ENCODE measurements at places on chromosomes 16 and 17.

DNA sequence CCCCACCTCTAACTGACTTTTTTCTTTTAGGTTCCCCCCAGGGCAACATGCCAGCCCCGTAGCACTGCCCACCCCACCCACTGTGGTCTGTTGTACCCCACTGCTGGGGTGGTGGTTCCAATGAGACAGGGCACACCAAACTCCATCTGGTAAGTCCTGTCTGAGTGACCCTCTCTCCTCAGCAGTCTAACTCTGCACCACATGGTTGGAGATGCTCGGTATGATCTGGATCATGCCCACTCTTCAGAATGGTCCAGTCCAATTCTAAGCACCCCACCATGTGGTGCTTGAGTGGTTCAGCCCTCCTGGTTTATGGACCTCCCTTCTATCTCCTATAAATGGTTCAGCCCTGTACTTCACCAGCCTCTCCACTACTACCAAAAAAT lies 5.9 kb downstream of the KDM6B start:
- no peak for DNase-seq

DNA sequence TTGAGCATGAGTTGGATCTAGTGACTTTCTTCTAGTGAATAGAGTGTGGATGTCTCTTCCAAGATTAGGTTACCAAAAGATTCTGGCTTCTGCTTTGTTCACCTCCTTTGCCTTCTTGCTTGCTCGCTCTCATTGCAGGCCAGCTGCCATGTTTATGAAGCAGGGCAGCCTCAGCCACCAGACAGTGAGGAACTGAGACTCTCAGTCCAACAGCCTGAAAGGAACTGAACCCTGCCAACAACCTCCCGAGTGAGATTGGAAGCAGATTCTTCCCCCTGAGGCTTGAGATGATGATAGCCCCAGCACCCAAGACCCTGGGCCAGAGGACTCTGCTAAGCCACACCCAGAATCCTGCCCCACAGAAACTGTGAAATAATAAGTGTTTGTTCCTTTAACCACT lies 48.4 kb downstream of the NOG start:
- DNase-seq, result no peak

GRCh38 chr17:61381537-61381936 lies 18.1 kb upstream of the TBX2 start:
- no peak for DNase-seq

- no peak for DNase-seq
Observed at GRCh38 chr17:31274252-31274651, 22.8 kb downstream of the OMG start.

DNA sequence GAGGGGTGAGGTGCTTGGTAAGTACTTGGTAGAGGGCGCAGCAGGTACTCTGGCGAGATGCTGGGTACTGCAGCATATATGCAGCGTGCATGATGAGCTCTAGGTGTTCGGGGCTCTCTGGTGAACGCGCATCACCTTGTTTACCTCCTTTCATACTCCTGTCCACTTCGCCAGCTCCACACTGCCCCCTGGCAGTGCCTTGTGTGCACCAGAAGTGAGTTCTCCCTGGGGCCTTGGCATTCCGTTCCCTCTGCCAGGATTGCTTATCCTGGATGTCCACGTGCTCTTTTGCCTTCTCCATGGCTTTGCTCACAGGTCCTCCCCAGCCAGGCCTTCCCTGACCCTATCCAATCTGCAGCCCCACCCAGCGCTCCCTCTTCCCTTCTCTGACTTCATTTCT lies 154.2 kb downstream of the MRM1 start:
- DNase-seq, result no peak

DNA sequence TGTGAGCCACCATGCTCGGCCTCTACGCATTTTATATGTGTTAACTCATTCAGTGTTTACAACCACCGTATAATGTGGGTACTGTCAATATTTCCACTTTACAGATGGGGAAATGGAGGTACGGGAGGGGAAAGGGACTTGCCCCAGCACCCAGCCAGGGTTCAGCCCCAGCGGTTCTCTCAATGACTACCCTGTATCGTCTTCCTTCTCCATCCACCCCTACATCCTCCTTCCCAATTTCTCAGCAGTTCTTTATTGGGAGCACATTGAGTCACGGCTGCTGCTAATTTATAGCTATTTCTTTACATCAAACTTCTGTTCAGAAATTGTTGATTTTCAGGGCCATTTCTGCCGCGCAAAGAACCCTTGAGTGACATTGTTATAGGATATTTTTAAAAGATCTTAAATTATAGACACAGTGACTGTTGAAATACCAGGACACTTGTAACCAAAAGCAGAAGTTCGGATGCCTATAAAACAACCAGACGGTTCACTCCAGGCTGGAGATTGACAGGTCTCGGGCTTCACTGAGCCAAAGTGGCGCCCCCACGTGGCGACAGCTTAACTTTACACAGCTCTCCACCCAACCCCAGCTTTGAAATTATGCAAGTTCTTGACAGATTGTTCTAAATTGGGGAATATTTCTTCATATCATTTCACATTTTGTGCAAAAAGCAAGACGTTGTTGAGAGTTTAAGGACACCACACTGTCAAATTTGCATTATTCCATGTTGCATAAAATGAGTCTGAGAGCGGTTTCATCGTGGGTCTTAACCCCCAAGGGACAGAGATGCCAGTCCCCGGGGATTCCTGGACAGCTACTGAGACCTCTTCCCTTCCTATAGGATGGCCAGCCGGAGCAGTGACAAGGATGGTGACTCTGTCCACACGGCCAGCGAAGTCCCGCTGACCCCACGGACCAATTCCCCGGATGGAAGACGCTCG lies 11.8 kb downstream of the SYT17 start:
- peak; percentile 11 for DNase-seq

- no peak for DNase-seq
Observed at GRCh38 chr17:76884995-76885893, 17.0 kb downstream of the MGAT5B start.

- no peak for DNase-seq
Observed at GRCh38 chr17:29857823-29858222, 72.2 kb downstream of the SSH2 start.

DNA sequence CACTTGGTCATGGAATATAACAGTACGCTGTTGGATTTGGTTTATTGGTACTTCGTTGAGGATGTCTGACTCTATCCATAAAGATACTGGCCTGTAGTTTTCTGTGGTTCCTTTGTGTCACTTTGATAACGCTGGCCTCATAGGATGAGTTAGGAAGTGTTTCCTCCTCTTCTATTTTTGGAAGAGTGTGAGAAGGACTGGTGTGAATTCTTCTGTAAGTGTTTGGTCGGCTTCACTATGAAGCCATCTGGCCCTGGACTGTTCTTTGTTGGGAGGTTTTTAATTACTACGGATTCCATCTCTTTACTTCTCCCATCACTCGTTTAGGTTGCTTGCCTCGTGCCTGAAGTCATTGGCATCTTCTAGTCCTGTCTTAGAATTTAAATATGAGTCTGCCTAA lies 117.3 kb downstream of the OR1D5 start:
- no peak for DNase-seq

DNA sequence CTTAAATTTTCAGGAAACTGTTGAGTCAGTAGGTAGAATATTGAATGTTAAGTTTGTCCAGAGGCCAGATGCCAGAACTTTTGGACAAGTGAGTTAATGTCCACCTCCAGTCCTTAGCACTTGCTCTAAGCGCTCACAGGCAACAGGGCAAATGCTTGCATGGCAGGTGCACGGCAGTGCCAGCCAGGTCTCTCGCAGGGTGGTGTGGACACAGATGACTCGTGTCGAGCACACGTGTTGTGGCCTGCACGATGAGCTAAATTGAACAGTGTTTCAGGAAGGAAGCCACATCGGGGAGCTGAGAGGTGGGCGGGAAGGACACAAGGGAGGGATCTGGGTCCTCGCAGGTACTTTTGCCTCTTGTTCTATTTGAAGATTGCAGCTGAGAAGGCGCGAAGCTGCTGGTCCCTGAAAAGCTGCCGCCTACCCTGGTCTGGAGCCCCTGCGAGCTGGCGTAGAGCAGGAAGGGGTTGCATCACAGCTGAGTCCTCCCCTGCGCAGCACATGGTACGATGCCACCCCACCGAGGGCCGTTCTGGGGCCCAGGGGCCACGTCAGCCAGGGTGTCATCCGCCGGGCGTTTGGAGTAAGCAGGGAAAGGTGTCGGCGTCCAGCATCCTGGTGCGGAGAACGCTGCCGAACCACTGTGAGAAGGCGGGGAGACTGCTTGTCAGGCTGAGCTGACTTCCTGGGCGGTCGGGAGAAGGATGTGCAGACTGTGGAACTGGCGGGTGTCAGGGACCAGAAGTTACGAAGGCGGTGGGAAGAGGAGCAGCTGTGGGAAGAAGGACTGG lies 6.3 kb downstream of the RAB40C start:
- no peak for DNase-seq

DNA sequence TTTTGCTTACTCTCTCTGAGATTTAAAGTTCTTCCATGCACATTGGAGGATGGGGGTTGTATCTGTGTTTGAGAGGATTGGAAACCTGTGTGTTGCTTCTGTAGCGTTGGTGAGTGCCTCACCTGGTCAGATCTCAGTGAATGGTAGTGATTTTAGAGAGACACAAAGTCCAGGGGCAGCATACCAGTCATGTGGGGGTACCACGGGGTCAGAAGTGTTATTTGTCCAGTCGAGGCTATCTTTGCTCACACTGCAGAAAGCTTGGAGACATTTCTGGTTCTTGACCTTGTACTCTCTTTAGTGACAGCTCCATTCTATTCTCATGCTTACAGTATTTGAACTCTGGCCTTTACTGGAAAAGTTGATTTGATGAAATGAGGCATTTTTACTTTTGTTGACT lies 23.7 kb downstream of the PRKAR1A start:
- no peak for DNase-seq

- no peak for DNase-seq
Observed at GRCh38 chr17:13957636-13958035, 111.7 kb upstream of the COX10 start.

DNA sequence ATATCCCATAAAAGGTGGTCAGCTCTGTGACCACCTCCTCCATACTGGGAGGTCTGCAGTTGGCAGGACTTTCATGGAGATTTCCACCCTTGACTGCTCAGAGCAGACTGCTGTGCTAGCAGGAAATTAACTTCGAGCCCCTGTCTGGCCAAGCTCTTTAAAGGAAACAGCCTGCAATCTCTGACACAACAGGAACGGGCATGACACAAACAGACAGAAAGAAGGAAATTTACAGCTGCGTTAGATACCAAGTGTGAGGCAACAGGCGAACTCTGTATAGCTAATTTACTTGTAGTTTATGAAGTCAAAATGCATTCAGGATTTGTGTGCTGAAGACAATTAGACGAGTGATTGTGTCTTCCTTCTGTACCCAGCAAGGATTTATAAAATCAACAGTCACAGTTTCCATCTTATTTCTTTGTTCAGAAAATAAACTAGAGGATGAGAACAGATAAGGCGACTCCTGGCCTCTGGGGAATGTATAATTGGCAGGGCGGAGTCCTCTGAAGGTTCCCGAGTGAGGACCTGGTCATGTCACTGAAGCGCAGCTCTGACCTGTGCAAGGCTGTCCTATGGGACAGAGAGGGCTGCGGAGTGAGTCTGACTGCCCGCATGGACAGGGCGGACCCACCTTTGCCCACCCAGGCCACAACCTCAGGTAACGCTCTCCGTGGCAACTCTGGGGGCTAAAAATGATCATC lies 16.1 kb downstream of the WIPI1 start:
- DNase-seq, result no peak

DNA sequence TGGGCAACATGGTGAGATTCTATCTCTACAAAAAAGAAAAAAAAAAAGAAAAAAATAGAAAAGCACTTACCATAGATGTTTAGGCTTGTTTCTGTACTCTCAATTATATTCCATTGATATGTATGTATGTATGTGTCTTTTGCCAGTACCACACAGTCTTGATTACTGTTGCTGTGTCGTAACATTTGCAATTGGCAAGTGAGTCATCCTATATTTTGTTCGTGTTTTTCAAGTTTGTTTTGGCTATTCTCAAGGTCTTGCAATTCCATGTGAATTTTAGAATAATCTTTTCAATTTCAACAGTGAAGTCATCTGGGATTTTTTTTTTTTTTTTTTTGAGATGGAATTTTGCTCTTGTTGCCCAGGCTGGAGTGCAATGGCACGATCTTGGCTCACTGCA lies 19.3 kb downstream of the SPECC1 start:
- DNase-seq, result no peak

- no peak for DNase-seq
Observed at GRCh38 chr17:36074365-36074764, 10.3 kb downstream of the CCL18 start.

DNA sequence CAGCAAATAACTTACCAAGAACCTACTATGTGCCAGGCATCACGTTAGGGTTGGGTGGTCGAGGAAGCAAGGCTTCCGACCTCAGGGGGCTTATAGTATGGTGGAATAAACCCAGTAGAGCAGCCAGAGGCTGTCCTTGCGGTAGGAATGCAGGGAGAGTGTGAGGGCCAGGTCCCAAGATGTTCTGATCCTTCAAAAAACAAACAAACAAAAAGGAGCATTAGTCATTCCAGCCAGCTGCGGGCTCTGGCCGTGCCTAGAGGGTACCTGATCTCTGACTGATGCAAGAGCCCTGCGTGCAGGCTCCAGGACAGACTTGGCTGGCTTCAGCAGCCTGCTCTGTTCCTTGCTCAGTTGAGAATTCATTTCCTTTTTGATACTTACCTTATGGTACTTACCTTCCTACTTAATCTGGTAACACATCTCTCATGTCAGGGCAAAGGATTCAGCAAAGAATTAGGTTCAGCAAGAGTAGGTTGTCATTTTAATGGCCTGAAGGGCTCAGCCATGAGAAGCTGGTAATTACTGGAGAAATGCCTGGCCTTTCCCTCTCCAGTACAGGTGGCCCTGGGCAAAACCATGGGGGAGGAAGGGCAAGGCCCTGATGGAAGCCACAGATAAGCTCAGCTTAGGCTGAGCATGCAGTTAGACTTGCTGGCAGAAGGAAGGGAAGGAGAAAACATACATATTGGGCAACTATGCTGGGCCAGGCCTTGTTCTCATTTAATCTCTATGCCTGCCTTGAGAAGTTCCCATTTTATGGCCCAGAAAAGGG lies 18.4 kb downstream of the CYB5D2 start:
- DNase-seq, result no peak

DNA sequence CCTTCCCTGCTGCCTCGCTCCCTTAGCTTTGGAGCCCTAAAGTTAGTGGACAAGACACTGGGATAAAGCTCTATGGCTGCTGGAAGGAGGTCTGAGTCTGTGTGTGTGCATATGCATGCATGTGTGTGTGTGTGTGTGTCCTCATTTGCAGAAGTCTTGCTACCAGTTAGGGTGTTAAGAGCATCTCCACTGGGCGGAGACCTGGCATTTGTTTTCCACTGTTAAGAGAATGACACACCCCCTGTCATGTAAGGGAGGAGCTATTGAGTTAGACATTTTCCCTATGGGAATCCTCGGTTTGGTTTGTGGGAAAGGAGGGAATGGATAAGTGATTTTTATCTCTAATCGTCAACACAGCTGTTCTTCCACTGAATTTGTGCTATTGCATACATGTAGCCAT lies 24.8 kb upstream of the ARHGAP23 start:
- no peak for DNase-seq

Measured in stimulated activated CD8-positive, alpha-beta memory T cell treated with anti-CD3 and anti-CD28 coated beads, Interleukin-7, amount 100 ng/mL, for 48 hours (primary cell).